Fibroblast of lung (primary cell): ENCODE measurements at places on chromosomes 12 and 14. TPM values are rescaled to one million over a fixed set of nuclear protein-coding genes. Genes with fewer than 3 reads are reported as not detected.

DNA sequence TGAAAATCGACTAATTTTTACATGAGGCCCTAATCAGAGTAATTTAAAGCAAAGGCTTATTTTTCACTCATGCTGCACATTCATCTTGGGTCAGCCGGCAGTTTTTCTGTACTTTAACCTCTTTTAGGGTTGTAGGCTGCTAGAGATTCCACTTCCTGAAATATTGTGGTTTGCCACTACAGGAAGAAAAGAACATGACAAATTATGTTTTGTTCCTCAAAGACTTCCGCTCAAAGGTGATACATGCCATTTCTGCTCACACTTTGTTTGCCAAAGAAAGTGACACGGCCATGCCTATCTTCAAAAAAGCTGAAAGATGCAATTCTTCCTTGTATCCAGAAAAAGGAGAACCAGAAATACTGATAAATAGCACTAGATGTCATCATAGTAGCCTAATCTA lies 183.4 kb upstream of the PPFIA2 start:
- no peak for DNase-seq

GRCh38 chr12:64265839-64266238 lies 43.7 kb upstream of the KICS2 start:
- DNase-seq, result no peak

DNA sequence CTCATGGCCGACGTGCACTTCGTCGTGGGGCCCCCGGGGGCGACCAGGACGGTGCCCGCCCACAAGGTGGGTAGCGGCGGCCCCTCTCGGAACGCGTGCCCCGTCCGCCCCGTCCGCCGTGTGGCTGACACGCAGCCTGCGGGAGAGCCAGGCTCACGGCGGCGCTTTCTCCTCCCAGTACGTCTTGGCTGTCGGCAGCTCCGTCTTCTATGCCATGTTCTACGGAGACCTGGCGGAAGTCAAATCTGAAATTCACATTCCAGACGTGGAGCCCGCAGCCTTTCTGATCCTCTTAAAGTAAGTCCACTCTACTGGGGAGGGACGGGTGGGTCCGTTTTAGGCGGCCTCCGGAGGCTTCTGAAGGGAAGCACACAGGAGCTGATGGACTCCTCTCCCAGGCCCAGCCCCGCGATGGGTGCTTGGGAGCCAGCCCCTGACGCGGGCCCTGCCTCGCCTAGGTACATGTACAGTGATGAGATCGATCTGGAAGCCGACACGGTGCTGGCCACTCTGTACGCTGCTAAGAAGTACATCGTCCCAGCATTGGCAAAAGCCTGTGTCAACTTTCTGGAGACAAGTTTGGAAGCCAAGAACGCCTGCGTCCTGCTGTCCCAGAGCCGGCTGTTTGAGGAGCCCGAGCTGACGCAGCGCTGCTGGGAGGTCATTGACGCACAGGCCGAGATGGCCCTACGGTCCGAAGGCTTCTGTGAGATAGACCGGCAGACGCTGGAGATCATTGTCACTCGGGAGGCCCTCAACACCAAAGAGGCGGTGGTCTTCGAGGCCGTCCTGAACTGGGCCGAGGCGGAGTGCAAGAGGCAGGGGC lies 1.1 kb downstream of the BTBD6 start:
- DNase-seq, result peak; percentile 26

DNA sequence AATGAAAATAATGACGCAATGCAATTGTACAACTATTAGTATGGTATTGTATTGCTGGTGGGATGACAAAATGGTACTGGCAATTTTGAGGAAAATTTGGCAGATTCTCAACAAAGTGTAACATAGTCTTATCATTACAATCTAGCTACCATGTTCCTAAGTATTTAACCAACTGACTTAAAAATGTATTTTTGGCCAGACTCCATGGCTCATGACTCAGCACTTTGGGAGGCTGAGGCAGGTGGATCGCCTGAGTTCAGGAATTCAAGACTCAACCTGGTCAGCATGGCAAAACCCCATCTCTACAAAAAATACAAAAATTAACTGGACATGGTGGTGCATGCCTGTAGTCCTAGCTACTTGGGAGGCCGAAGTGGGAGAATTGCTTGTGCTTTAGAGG lies 1409.5 kb downstream of the AACS start:
- no peak for DNase-seq

- DNase-seq, result no peak
Observed at GRCh38 chr12:71718611-71719010, 32.7 kb downstream of the TMEM19 start.

DNA sequence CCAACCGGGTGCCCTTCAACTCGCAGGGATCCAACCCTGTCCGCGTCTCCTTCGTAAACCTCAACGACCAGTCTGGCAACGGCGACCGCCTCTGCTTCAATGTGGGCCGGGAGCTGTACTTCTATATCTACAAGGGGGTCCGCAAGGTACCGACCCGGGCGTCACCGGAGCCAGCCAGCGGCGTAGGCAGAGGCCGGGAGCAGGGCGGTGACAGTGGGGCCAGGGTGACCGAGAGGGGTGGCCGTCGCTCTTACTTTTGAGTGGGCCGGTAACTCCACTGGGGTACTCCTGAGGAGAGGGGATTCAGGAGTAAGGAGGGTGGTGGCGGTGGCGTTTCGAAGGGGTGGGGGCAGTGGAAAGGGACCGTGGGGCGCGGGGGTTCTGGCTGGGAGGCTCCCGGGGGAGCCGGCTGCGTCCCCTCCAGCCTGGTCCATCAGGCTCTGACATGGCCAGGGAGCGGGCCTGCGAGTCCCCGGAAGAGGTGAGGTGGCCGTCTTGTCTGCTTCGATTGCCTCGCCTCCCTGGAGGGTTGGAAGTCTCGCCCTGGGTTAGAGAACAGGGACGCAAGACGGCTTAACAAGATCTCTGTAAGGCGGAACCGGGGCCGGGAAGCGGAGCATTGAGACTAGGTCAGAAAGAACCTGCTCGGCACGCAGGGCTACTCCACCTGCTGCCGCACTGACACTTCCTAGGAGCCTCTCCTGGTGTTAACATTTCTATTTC lies 491 bp downstream of the WDR20 start:
- peak; percentile 15 for DNase-seq

DNA sequence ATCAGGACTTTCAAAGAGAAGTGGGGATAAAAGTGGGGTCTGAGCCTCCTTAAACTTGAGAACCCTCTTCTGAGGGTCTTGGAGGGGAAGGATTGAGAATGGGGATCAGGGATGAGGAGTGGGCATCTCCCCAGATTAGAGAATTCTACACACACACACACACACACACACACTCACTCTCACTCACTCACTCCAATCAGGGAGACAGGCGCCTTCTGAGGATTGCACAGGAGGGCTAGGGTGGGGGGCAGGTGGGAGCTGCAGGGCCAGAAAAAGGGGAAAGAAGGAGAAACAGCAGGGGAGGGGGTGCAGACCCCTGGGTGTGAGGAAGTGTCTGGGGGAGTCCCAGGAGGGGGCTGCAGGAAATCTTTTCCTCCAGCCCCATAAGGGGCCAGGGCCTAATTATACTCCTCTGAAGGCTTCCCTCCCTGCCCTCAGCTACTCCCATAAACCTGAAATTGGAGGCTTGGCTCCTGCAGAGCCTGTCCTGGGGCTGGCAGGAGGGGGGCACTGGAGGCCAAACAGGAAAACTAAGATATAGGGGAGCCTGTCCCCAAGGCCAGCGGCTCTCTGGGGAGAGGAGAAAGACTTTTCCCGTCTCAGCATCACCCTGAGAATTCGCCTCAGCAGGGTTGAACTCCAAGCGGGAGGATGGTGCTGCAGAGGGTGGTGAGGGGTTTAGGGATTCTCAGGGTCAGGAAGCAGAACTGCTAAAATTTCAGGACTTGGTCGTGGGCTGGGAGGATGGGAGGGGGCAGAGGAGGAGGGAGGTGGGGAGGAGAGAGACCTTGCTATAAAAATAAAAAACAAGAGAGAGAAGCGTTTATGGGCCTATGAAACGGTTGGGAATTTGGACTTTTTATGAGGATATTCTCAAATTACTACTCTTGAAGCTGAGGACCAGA lies 1.6 kb downstream of the HOXC9 start:
- no peak for DNase-seq

DNA sequence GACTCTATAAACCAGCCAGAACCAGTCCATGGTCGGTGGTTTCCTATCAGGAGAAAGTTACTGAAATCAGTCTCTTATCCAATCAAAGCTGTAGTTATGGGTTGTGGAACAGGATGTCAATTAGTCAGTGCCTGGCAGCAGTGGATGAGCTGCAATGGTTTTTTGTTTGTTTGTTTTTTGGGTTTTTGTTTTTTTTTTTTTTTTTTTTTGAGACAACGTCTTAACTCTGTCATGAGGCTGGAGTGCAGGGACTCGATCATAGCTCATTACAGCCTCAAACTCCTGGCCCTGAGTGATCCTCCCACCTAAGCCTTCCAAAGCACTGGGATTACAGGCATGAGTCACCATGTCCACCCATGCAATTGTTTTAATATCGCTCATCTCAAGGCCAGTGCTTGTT lies 113.3 kb upstream of the CAND1 start:
- no peak for DNase-seq

Gene PPP1R1A
- not detected in 2 replicates for total RNA-seq

DNA sequence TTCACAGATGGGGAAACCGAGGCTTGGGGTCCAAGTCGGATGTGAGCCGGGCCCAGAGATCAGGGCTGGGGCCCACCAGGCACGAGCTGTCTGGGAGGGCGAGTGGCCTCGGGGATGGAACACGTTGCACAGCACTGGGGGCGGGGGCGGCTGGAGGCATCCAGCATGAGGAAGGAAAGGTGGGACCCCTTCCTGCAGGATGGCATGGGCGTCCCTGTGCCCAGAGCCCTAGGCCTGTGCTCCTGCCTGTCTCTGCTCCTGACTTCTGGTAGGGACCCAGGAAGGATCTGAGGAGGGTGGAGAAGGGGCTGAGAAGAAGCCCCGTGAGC lies 183.4 kb downstream of the KIF26A start:
- DNase-seq, result no peak

DNA sequence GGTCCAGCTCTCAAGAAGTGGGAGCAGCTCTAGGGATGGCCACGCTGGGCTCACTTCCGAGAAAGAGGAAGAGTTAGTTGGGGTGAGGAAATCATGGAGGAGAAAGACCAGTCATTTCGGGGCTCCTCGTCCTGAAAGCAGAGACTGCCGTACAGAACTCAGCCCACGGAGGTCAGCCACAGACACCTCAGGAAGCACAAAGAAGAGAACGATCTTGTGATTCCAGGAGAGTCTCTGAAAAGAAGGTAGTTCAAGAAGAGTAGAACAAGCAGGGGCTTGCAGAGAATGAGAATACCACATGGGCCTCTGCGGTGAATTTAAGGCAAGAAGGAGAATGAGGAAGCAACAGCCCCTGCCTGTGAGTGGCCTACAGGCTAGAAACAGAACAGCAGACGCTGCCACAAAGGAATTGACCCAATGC lies 311.9 kb downstream of the CACNA1C start:
- no peak for DNase-seq

DNA sequence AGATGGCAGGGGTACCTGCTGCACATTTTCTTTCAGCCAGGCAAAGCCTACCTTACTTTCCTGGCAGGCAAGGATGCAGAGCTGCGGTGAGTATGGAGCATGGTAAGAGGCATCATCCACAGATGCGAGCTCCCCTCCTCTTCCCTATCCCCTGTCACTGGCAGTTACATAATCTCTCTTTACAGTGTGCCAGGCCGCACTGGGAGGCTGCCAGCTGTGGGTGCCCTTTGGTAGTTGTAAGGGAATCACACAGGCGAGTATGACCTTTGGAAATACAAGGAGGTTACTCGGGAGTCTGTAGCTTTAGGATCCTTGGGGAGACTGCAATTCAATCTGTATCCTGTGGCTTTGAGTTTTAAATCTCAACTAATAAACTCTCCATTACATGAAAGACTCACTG lies 132.5 kb downstream of the KTN1 start:
- no peak for DNase-seq

- DNase-seq, result peak; percentile 95
Observed at GRCh38 chr12:45268672-45269411, 52.9 kb downstream of the ANO6 start.

- DNase-seq, result peak; percentile 84
Observed at GRCh38 chr14:103512701-103513611, 9.7 kb downstream of the CKB start.

Gene GPR162
- 11.1 and 11.8 TPM in 2 replicates for total RNA-seq

GRCh38 chr14:73695082-73695481 lies 19.1 kb downstream of the PNMA1 start:
- DNase-seq, result no peak

- DNase-seq, result no peak
Observed at GRCh38 chr14:95620659-95621059, 65.6 kb upstream of the TCL1B start.

- peak; percentile 20 for DNase-seq
Observed at GRCh38 chr14:24297190-24297964, 2.2 kb downstream of the DHRS1 start.
